Mesothelial cell of epicardium (in vitro differentiated cells): ENCODE measurements at places on chromosomes 12 and 14.

- H3K4me3 ChIP-seq, result no peak overlapping the region
- peaks cover 61% of the 10 kb centered on the region for H3K27me3 ChIP-seq
- no peaks in the 10 kb centered on the region for H3K4me1 ChIP-seq
- no peak for DNase-seq
- H3K27ac ChIP-seq, result no peak overlapping the region
- no peaks in the 10 kb centered on the region for H3K36me3 ChIP-seq
These were observed 1061.8 kb downstream of the BCL11B start for GRCh38 chr14:98210045-98210672.

GRCh38 chr12:132319359-132319950 is 9.9 kb downstream of the GALNT9 start:
- no peak overlapping the region for H3K4me3 ChIP-seq
- H3K27me3 ChIP-seq, result peaks cover 50% of the 10 kb centered on the region
- no peaks in the 10 kb centered on the region for H3K36me3 ChIP-seq
- DNase-seq, result no peak
- H3K4me1 ChIP-seq, result no peaks in the 10 kb centered on the region

- DNase-seq, result peak; percentile 59
- H3K4me1 ChIP-seq, result peaks cover 85% of the 10 kb centered on the region
- H3K27ac ChIP-seq, result no peak overlapping the region
- no peaks in the 10 kb centered on the region for H3K36me3 ChIP-seq
- no peaks in the 10 kb centered on the region for H3K27me3 ChIP-seq
- peak overlapping the region; percentile 4 for H3K4me3 ChIP-seq
These were observed 29.6 kb downstream of the SMUG1 start for GRCh38 chr12:54159140-54159539.

DNA sequence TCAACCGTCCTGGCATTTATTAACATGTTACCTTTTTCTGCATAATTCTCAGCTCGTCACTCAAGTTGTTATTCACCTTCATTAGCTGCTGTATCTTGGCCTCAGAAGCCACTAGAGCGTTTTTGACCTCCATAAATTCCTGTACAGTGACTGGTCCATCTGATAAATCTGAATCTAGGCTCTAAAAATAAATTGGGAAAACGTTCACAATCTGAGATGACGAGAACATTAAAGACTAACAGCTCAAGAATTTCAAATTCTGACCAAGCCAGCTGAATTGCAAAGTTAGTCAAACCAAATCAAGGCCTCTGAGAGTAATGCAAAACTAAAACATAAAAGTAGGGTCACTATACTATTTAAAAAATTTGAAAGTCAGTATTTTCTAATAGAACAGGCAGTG is 45.0 kb downstream of the GIT2 start:
- H3K36me3 ChIP-seq, result peaks cover 32% of the 10 kb centered on the region
- H3K27me3 ChIP-seq, result no peaks in the 10 kb centered on the region
- no peak for DNase-seq
- peak overlapping the region; percentile 44 for H3K27ac ChIP-seq
- H3K4me1 ChIP-seq, result peaks cover 16% of the 10 kb centered on the region

DNA sequence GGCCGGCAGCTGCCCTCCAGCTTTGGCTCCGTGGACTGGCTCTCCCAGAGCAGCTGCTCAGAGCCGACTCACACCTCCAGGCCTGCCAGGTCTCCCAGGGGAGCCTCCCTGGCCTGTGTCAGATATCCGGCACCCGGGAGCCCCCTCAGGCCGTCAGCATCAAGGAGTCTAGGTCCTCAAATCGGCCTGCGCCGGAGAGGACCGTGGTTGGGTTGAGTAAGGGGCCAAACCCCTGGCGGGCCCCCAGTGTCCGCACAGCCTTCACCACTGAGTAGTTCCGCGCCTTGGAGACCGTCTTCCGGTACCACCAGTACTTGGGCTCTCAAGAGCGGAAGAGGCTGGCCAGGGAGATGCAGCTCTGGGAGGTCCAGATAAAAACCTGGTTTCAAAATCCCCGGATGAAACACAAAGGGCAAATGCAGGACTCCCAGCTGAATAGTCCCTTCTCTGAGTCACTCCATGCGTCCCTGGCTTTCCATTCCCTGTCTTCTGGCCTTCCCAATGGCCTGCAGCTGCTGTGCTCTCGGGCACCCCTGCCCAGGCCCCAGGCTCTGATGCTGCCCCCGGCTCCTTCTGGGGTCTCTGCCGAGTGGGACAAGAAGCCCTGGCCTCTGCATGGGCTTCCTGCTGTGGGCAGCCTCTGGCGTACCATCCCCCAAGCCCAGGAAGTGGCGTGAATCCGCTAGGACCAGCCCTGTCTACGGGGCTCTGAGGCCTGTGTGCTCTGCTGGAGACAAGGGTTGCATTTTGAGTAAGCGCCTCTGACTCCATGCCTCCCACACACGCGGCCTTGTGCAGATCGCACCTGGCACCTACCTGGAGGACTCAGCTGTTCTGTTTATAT is 245.1 kb upstream of the ATXN7L3B start:
- H3K27me3 ChIP-seq, result no peaks in the 10 kb centered on the region
- DNase-seq, result no peak
- H3K36me3 ChIP-seq, result no peaks in the 10 kb centered on the region
